ENCODE measurements at places on chromosomes 3 and 15. TPM values are rescaled to one million over a fixed set of nuclear protein-coding genes. Genes with fewer than 3 reads are reported as not detected.

The ACTC1 gene
- not detected for total RNA-seq

DNA sequence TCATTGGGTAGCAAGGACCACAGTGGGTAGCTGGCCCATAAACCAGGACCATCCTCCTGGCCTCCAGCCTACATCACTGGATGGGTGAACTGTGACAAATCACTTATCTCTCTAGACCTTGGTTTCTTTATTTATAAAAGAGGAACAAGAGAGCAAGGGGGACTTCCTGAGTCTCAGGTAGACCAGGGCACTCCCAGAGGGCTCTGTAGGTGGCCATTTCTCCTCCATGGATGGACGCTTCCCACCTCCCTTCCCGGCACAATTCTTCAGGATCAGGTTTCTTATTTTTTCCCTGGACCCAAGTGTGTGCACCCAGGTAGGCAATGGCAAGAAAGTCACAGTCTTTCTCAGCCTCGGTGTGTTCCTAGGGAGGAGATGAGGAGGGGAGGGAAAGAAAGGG lies 41.4 kb upstream of the SPATA12 start:
- DNase-seq, result no peak

- no peak for DNase-seq
Observed at GRCh38 chr3:26350853-26351252, 271.7 kb upstream of the LRRC3B start.

DNA sequence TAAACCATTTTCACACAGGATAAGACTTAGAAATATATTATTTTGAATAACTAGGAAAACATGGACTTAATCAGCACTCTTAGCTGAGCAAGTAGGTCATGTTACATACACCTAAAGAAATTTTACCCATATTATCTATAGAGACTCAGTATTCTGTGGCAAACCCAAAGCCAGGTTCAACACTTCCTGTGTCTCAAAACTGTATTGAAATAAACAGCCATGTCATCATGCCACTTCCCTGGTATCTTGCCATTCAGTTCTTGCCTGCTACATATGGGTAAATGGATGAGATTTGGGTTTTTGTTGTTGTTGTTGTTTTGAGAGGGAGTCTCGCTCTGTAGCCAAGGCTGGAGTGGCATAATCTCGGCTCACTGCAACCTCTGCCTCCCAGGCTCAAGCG lies 141.5 kb upstream of the PLXND1 start:
- no peak for DNase-seq

- peak; percentile 18 for DNase-seq
Observed at GRCh38 chr15:39787479-39787878, 4.8 kb upstream of the FSIP1 start.

The CYP1A2 gene
- not detected for total RNA-seq

- no peak for DNase-seq
Observed at GRCh38 chr3:52039846-52040245, 16.5 kb downstream of the DUSP7 start.

- DNase-seq, result no peak
Observed at GRCh38 chr15:70236341-70237086, 138.8 kb upstream of the TLE3 start.

GRCh38 chr3:181956122-181956521 lies 244.4 kb downstream of the SOX2 start:
- no peak for DNase-seq

DNA sequence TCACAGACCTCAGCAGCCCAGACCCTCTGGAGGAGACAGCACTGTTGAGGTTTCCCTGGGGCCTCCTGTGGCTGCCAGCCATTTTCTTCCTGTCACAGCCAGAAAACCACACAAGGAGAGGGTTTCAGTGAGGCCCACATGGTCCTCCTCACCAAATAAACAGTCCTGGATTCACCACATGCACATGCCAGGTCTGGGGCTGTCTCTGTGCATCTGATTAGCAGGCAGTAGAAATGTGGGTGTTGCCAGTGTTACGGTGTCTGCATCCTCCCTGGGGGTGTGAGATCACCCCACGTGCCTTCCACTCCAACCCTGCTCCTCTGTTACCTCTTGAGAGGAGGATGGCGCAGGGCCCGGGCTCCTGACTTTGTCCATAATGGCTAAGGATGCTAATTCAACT lies 140.4 kb downstream of the CHDH start:
- no peak for DNase-seq

DNA sequence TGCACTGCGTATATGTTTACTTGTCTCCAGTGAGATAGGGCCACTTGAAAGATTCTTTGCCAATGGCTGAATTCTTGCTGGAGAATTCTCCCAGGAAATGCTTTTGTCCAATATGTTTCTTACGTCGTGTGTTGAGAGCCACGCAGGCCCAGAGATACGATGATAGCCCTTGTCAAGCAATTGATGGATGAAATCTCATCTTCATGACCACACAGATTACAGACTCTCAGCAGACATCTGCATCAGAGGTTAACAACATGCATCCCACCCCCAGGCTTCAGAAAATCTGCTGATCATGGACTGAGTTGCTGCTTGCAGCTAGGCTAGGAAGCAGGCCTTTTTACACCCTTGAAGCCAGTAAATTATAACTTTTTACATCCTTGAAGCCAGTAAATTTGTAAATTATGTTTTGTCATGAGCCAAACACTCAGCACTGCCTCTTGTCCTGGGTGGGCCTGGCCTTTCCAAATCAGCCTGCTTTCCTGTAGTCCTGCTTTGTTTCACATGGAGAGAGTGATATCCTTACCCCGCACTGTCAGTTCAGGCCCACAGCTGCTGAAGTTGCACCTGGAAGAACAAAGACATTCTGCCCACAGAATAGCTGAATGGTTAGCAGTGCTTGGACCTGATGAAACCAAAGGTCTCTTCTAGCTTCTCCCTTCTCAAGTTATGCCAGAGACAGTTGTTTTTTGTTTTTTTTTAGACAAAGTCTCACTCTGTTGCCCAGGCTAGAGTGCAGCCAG lies 84.4 kb downstream of the GPR156 start:
- no peak for DNase-seq

- no peak for DNase-seq
Observed at GRCh38 chr15:58535894-58536293, 104.1 kb downstream of the LIPC start.

DNA sequence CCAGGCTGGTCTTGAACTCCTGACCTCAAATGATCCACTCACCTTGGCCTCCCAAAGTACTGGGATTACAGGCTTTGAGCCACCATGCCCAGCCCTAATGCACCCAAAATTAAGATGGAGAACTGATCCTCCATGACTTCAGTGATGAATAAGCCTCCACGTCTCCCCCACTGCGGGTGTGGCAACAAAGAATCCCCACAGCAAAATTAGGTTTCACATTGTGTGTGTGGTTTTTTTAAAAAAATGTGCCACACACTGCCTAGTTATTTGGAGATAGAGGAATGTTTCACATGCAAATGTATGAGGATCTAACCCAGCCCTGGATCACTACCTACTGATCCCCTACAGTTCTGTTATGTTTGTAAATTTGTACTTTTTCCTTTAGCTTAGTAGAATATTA lies 17.3 kb downstream of the HDAC11 start:
- DNase-seq, result no peak

- peak; percentile 28 for DNase-seq
Observed at GRCh38 chr15:99476413-99477222, 89.2 kb upstream of the MEF2A start.

The CAPN3 gene
- total RNA-seq, result not detected

DNA sequence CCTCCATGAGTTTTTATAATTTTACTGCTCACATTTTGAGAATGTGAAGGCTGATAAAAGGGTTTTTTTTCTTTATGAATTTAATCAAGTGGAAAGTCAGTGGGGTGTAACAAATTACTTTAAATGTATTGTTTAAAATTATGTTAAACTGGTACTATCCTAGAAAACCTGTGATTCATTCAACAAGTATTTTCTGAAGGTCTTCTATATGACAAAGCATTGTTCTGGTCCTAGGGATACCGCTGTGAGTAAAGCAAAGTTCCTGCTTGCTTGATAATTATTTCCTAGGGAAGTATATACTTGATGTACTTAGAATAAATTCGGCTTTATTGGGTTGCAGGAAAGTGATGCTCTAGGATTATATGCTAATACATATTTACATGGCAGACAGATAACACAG lies 152.8 kb upstream of the GOLGA6L4 start:
- DNase-seq, result peak; percentile 22

The XIRP1 gene
- not detected for total RNA-seq

The LRRN1 gene
- total RNA-seq, result not detected

- DNase-seq, result no peak
Observed at GRCh38 chr3:50624634-50625033, 7.7 kb downstream of the MAPKAPK3 start.

The ZXDC gene
- total RNA-seq, result 8.6 TPM

DNA sequence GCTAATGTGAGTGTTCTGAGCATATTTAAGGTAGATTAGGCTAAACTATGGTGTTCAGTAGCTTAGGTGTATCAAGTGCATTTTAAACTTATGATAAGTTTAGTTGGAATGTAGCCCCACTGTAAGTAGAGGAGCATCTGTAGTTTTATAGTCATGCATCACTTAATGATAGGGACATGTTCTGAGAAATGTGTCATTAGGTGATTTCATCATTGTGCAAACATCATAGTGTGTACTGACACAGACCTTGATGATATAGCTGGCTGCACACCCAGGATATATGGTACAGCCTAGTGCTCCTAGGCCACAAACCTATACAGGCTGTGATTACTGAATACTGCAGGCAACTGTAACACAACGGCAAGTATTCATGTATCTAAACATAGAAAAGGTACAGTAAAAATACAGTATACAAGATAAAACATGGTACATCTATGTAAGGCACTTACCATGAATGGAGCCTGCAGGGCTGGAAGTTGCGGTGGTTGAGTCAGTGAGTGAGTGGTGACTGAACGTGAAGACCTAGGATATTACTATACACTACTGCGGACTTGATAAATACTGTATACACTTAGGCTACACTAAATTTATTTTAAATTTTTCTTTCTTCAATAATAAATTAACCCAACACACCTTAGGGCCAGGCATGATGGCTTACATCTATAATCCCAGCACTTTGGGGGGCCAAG lies 17.9 kb downstream of the DNAH1 start:
- peak; percentile 46 for DNase-seq

GRCh38 chr3:52533623-52534280 lies at the start of gene NT5DC2:
Gene NT5DC2, minus strand, starts transcription at chr3:52533857. Its CDS starts 120 bp downstream, at chr3:52533737.
- DNase-seq, result peak; percentile 52

The MESP2 gene
- 0.43 TPM for total RNA-seq

DNA sequence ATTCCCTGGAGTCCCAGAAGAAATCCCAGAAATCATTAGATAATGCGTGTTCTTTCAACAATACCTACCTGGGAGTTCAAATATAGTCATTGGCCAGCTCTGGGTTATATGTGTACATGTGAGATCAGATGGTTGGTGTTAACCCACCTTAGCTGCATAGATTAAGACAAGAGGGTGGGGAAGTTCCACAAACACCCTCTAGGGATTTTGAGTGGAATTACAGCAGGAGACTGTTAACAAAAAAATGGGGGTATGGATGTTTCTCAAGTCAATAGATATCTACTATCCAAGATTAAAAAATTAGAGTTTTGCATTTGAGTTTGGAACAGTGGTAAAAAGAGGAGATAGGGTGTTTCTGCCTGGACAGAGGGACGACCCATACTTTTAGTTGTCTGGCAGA lies 282.5 kb upstream of the CNTN3 start:
- DNase-seq, result no peak

DNA sequence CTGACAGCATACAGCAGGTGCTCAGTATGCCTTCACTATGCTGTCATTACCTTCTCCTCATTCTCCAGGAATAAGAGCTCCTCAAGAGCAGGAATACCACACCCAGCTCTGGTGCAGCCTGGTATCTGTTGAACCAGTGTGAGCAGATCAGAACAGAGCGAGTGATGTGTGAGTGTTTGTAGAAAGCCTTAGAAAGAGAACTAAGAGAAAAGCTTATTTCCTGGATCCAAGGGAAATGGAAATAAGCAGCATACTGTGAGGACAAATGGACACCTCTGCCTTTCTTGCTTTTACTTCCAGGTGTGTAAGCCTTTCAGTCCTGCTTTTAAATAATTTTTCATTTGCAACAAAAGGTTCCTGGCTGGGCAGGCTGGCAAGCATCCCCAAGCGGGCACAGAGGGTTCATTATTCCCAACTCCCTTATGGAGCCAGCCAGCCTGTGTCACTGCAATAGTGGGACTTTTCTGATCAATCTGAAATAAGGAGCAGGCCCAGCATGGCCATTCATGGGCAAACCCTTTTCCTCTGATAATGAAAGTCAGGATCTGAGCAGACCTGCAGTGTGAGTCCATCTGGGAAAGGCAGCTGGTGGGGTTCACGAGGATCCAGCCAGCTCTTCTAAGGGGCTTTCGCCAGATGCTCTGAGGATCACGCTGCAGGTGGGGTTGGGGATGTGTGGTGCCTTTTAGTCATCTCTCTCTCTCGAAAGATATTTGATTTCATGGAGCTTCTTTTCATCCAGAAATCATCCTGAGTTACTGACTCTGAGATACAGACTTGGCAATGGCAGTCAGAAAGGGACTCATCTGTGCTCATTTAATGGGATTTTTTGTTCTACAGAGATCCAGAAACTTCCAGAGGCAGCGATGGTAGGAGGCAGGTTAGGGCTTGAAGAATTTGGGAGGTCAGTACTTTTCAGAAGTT lies 594.9 kb upstream of the CFAP20DC start:
- DNase-seq, result no peak

The CPLX3 gene
- total RNA-seq, result not detected

DNA sequence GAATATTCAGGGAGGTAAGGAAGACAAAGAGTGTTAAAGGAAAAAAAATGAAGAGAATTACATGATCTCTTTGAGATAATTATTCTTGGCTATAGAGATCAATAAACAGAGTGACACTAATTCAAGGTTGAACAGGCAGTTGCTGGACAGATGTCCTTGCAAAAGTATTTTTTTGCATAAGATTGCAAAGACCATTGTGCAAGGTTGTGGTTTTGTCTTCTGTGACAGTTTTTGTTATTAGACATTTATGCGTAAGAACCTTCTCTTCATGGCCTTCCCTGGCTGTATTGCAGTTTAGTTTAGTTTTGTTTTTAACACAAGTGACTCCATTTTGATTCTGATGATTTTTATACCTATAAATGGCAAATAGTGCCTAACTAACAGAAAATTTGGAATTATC lies 682.8 kb upstream of the ARPP21 start:
- no peak for DNase-seq

The RYR3 gene
- total RNA-seq, result 0.12 TPM

The BCL2A1 gene
- not detected for total RNA-seq

- DNase-seq, result no peak
Observed at GRCh38 chr15:92637626-92638025, 17.9 kb downstream of the FAM174B start.

GRCh38 chr15:66720206-66721010 lies 18.4 kb downstream of the SMAD6 start:
- peak; percentile 65 for DNase-seq

The C2CD4A gene
- 5.7 TPM for total RNA-seq

The ZBTB38 gene
- total RNA-seq, result 38.7 TPM

GRCh38 chr3:128555098-128555825 lies 62.3 kb upstream of the GATA2 start:
- DNase-seq, result no peak

- DNase-seq, result peak; percentile 92
Observed at GRCh38 chr15:40266828-40267304, 16.0 kb downstream of the ANKRD63 start.

Measured in Caki2 (cell line).